ENCODE measurements at places on chromosomes 16 and 17.

- DNase-seq = peak; percentile 47
- H3K36me3 ChIP-seq = no peaks in the 10 kb centered on the region
- H3K27me3 ChIP-seq = no peaks in the 10 kb centered on the region
- no peak overlapping the region for H3K27ac ChIP-seq
- H3K4me1 ChIP-seq = peaks cover under 1% of the 10 kb centered on the region
Measured at GRCh38 chr16:67672739-67673662, 6.4 kb downstream of the C16orf86 start.

DNA sequence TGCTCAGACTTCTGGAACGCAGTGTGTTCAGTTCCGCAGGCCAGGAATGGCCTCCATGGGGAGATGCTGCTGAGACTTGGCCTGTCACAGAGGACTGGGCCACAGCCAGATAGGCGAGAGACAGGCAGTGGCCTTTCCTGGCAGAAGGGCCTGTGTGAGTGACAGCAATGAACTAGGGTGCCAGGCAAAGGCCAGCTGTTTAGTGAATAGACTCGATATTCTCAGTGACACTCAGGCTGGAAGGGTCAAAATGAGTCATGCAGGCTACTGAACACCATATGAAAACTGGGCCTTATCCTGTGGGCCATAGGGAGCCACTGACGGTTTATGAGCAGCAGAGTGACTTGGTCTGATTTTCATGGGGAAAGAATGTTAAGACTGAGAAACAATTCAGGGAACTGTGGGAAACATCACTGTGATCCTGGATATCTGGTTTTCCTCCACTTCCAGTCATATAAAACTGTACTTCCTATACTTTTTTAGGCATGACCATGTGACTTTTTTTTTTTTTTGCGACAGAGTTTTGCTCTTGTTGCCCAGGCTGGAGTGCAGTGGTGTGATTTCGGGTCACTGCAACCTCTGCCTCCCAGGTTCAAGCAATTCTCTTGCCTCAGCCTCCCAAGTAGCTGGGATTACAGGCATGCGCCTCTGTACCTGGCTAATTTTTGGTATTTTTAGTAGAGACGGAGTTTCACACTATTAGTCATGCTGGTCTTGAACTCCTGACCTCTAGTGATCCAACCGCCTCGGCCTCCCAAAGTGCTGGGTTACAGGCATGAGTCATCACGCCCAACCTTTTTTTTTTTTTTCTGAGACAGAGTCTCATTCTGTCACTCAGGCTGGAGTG is 5.2 kb upstream of the NUBP1 start:
- DNase-seq = no peak
- H3K27me3 ChIP-seq = no peaks in the 10 kb centered on the region
- peak overlapping the region; percentile 19 for H3K27ac ChIP-seq

DNA sequence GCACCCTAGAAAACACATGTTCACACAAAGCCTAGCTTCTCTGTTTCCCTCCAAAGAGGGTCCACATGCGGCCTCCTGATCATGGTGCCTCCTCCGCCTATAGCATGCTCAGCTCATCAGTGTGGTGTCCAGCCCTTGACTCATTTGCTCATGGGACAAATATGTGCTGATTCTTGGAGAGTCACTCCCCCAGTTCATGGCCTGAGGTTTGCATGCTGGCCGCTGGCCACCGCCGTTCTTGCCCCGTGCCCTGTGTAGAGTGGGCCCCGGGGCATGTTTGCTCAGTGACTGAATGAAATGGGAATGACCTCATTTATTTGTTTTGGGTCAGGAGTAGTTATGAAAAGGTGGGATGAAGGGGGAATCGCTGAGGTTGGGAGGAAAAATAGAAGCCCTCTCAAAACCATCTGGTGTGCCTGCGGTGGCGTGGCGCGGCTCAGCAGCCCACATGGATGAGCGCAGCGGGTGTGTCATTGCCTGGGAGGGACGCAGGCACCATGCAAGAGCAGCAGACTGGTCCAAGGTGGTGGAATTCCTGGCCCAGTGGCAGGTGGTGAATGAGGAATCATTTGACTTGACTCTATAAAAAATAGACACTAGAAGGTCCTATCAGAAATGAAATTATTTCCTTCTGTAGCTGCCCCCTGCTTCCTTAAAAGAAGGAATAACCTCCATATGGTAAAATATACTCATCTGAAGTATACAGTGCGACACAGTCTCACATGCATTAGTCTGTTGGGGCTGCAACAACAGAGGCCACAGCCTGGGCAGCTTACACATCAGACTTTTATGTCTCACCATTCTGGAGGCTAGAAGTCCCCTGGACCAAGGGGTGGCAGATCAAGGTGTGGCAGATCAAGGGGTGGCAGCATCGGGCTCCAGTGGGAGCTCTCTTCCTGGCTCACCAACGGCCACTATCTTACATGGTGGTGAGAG is 31.7 kb downstream of the CRISPLD2 start:
- peaks cover 11% of the 10 kb centered on the region for H3K27me3 ChIP-seq
- no peak for DNase-seq
- no peaks in the 10 kb centered on the region for H3K36me3 ChIP-seq
- no peak overlapping the region for H3K4me3 ChIP-seq

GRCh38 chr16:87602001-87602775 is at the start of gene JPH3:
Gene JPH3, plus strand, starts transcription at chr16:87602508. Its CDS starts 639 bp downstream, at chr16:87603147.
- H3K27ac ChIP-seq = no peak within 1 kb of the TSS
- peak within 1 kb of the TSS; percentile 93 for H3K4me3 ChIP-seq
- H3K4me1 ChIP-seq = peaks cover 11% of the 10 kb centered on the region
- H3K27me3 ChIP-seq = peaks cover 43% of the 10 kb centered on the region

GRCh38 chr17:4696437-4696805 is 7.5 kb downstream of the PELP1 start:
- H3K4me3 ChIP-seq = no peak overlapping the region
- H3K27ac ChIP-seq = no peak overlapping the region
- H3K4me1 ChIP-seq = peaks cover 10% of the 10 kb centered on the region
- peaks cover 4% of the 10 kb centered on the region for H3K36me3 ChIP-seq

DNA sequence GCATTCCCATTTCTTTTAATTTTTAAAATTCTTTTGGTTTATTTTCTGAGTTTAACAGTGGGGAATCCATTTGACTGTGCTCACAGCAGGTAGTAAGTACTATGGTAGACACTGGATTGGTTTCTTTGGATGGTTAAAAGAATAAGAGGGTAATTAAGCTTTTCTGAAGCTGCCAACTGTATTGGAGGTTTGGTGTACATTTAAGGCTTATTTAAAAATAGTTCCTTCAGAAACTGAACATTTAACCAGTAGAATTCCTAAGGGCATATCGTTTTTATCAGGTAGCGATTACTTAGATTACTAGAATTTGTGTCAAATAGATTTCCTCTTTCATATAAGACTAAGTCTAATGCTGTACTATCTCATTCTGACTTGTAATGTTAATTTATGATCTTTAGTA is 162.4 kb downstream of the PPM1E start:
- H3K4me3 ChIP-seq = no peak overlapping the region
- H3K27ac ChIP-seq = no peak overlapping the region
- no peaks in the 10 kb centered on the region for H3K36me3 ChIP-seq
- H3K4me1 ChIP-seq = peaks cover 8% of the 10 kb centered on the region

DNA sequence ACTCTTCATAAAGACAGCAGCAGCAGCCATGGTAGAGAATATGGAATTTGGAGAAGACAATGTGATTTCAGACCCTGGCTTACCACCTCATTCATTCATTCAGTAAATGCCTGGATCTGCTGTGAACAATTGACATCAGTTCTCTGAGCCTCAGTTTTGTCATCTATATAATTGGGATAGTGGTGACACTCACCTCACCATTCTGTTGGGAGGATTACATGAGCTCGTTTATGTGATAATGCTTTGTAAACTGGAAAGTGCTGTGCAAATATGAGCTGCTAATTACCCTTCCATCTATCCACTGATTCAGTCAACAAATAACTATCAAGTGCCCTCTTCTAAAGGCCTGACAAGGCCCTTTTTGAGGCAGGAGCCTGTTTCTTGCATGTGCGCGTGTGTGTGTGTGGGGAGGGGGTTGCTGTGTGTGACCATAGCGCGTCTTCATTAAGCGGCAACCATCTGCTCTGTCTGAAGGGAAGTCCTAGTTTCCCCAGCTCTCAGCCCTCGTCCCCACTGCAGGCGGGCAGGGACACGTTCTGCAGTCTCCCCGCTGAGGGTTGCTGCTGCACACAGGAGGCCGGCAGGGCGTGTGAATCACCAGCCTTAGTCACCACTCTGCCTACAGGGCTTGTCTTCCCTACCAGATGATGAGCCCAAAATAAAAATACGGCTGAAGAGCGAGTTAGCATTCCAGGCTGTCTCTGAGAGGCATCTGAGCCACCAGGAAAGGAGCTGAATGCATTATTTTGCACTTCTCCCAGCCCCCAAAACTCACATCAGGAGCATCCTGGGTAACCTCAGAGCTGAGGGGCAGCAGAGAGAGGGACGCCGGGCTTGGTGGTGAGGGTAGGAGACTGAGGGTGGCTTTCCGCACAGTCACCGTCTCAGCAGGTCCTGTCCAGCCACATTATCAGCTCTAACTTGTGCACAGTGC is 19.9 kb downstream of the ARL4D start:
- H3K27me3 ChIP-seq = no peaks in the 10 kb centered on the region
- H3K4me3 ChIP-seq = no peak overlapping the region
- peaks cover 6% of the 10 kb centered on the region for H3K4me1 ChIP-seq

DNA sequence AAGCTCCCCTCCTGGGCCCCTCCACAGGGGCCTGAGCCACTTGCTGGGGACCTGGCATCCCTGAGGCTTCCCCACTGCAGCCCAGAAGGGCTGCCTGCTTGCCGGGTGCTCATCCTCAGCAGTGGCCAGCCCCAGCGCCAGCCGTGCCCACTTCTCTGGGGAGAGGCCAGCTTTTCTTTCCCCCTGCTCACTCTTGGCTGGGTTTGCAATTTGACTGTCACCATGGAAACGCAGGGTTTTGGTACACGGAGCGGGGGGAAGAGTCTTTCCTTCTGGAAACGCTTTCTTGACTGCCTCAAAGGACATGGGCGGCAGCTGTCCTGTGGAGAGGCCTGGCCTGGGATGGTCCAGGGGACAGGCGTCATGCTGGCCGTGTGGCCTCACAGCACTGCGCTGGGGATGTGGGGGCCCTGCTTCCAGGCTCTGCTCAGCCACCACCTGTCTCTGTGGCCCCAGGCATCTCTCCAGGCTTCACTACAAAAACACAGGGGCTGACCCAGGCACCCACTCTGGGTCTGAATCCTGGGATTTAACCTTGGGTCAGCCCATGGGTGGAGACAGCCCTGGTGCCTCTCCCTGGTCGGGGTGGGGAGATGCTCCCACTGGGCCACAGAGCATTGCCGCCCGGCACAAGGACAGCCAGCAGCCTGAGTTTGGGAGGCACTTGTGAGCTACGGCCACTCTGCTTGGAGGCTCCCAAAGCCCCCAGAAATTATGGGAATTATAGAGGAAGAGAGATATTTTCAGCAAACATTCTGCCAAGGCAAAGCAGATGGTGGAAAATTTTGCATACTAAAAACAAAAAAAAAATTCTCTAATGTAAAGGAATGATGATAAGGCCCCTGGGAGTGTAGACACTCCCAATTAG is 45.9 kb upstream of the DOC2B start:
- H3K36me3 ChIP-seq = no peaks in the 10 kb centered on the region
- no peak for DNase-seq
- H3K4me1 ChIP-seq = peaks cover 4% of the 10 kb centered on the region
- no peaks in the 10 kb centered on the region for H3K27me3 ChIP-seq
- H3K27ac ChIP-seq = no peak overlapping the region

DNA sequence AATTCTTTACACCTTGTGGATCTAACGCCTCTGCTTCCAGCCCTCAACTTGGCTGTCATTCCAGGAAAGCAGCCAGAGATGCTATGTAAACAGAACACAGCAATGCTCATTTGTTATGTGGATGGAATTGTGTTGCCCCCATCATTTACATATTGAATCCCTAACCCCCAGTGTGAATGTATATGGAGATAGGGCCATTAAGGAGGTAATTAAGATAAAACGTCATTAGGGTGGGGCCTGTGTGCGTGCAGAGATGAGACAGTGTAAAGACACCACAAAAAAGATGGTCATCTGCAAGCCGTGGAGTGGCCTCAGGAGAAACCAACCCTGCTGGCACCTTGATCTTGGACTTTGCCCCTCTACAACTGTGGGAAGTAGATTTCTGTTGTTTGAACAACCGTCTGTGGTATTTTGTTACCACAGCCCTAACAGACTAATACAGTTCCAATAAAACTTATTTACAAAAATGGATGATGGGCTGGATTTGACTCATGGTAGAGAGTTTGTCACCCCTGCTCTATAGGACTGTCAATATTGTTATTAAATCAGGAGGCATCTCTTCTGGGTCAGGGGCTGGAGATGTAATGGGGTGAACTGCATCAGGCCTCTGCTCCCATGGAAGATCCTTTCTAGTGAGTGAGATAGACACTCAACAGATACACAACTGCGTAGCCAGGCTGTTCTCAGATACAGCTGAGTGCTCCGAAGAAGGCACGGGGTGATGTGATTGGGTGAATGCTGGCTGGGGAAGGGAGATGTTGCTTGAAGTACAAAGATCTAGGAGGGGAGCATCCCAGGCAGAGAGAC is 339.0 kb downstream of the SNX29 start:
- peaks cover 9% of the 10 kb centered on the region for H3K4me1 ChIP-seq
- H3K27ac ChIP-seq = no peak overlapping the region
- no peaks in the 10 kb centered on the region for H3K36me3 ChIP-seq
- DNase-seq = no peak

GRCh38 chr16:29900102-29900887 is at the start of gene ASPHD1:
Gene ASPHD1, plus strand, starts transcription at chr16:29900488. Its CDS starts 484 bp downstream, at chr16:29900972.
- peaks cover 49% of the 10 kb centered on the region for H3K27me3 ChIP-seq
- H3K27ac ChIP-seq = no peak within 1 kb of the TSS
- peak within 1 kb of the TSS; percentile 78 for H3K4me3 ChIP-seq
- no peaks in the 10 kb centered on the region for H3K36me3 ChIP-seq

GRCh38 chr17:6556121-6557039 is at the start of gene PITPNM3:
Gene PITPNM3, minus strand, starts transcription at chr17:6556555. Its CDS starts 149 bp downstream, at chr17:6556406.
- peaks cover 15% of the 10 kb centered on the region for H3K4me1 ChIP-seq
- H3K36me3 ChIP-seq = no peaks in the 10 kb centered on the region
- peak within 1 kb of the TSS; percentile 85 for H3K4me3 ChIP-seq
- peaks cover 69% of the 10 kb centered on the region for H3K27me3 ChIP-seq

DNA sequence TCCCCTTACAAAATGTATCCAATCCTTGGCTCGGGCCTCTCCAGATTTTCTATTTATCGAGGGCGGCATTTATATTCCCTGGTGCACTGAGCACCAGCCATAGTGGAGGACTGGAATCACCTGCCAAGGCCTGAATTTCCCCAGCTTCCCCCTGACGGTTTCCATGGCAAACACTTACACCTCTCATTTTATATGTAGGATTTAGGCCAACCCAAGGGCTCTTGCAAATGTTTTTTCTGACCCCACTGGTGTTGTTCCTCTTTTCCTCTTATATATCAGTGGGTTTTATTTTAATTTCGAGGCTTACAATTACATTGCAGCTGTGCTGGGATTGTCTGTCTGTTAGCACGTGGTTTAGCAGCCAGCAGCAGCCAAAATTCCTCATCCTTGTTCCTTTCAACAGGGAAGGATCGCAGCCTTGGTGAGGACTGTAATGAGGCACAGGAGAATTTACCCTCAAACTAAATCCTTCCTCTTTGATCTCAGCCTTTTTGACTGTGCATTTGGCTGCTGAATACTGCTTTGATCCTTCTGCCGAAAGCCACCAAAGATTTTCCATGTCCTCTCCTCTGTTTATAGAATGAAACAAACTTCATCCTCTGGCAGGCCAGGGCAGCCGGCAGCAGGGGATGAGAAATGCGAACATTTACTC is 26.5 kb upstream of the CES5A start:
- H3K27ac ChIP-seq = no peak overlapping the region
- no peak overlapping the region for H3K4me3 ChIP-seq
- peaks cover 15% of the 10 kb centered on the region for H3K4me1 ChIP-seq
- H3K36me3 ChIP-seq = peaks cover 2% of the 10 kb centered on the region
